Naive thymus-derived CD4-positive, alpha-beta T cell (primary cell): ENCODE measurements at places on chromosomes 16 and 17. TPM values are rescaled to one million over a fixed set of nuclear protein-coding genes. Genes with fewer than 3 reads are reported as not detected.

GRCh38 chr17:82355770-82356427 lies 3.1 kb upstream of the TEX19 start:
- H3K4me1 ChIP-seq, result no peaks in the 10 kb centered on the region
- no peaks in the 10 kb centered on the region for H3K36me3 ChIP-seq
- no peak overlapping the region for H3K27ac ChIP-seq
- H3K27me3 ChIP-seq, result no peaks in the 10 kb centered on the region
- DNase-seq, result no peak
- no peak overlapping the region for H3K4me3 ChIP-seq

DNA sequence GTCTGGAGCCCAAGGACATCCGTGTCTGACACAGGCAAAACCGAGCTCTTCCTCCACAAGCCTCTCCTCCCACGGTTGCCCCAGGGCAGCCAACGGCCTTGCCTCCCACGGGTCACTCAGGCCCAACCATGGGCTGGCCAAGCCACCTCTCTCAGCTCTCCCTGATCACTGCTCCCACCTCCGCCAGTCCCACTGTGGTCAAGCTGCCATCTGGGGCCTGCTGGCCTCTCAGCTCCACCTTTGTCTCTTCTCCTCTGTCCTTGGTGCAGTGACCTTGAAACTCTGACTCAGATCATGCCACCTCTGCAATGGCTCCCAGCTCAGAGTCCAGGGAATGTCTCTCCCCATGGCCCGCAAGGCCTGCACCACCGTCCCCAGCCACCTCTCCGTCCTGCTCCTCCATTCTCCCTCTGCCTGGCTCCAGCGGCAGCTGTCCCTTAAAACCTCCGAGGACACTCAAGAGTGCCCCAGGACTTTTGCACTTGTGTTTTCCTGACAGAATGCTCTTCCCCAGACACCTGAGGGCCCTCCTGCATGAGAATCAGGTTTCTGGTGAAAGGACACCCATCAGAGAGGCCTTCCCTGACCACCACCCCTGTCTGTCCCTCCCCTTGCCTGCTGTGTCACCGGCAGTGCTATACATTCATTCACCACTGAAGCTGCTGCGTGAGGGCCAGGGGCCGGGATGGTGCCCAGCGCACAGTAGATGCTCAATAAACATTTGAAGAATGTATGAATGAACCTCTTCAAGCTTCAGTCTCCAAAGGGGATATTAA lies 19.3 kb downstream of the PEMT start:
- H3K4me1 ChIP-seq, result no peaks in the 10 kb centered on the region
- no peak overlapping the region for H3K4me3 ChIP-seq
- peaks cover 2% of the 10 kb centered on the region for H3K36me3 ChIP-seq
- H3K27me3 ChIP-seq, result no peaks in the 10 kb centered on the region
- DNase-seq, result no peak

DNA sequence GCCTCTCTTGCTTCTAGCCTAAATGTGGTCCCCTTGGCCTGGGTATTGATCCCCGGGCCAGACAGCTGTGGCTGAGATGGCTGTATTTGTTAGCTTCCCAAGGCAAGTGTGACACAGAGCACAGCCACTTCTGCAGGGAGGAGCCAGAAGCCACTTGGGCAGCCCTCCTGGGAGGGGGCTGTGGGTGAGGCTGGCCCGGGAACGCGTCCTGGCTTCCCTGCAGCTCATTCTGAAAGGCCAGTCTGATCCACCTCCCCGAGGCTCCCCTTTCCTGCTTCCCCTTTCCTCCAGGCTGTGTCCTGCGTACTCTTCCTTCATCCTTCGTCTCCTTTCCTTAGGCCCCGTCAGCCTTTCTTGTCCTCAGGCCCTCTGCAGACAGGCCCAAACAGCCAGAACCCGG lies 8.0 kb downstream of the SERPINF2 start:
- H3K27me3 ChIP-seq, result no peaks in the 10 kb centered on the region
- H3K4me1 ChIP-seq, result no peaks in the 10 kb centered on the region
- no peak for DNase-seq
- H3K36me3 ChIP-seq, result no peaks in the 10 kb centered on the region
- no peak overlapping the region for H3K4me3 ChIP-seq

HBM gene
- polyA plus RNA-seq, result not detected

GRCh38 chr17:1624650-1625049 lies 4.0 kb downstream of the SLC43A2 start:
- no peaks in the 10 kb centered on the region for H3K36me3 ChIP-seq
- H3K27ac ChIP-seq, result no peak overlapping the region
- DNase-seq, result no peak
- H3K27me3 ChIP-seq, result no peaks in the 10 kb centered on the region
- H3K4me1 ChIP-seq, result peaks cover 3% of the 10 kb centered on the region

- no peak overlapping the region for H3K27ac ChIP-seq
- H3K27me3 ChIP-seq, result no peaks in the 10 kb centered on the region
- no peaks in the 10 kb centered on the region for H3K4me1 ChIP-seq
Measured at GRCh38 chr16:67731753-67732095, 12.6 kb upstream of the GFOD2 start.

DNA sequence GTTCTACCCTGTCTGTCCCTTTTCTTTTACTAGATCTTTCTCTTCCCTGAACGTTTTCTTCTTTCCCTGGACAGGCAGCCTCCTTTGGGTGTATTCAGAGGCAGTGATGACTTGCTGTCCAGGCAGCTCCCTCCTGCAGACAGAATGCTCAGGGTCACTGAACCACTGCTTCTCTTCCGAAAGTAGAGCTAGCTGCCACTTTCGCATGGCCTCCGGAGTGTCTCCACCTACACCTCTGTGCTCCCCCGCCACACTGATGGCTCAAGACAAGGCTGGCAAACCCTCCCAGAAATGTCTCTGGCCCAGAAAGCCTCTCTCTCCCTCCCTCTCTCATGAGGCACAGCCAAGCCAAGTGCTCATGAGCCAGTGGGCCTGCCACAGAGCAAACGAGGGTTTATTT lies 207.8 kb downstream of the CDRT15L2 start:
- H3K4me1 ChIP-seq, result no peaks in the 10 kb centered on the region
- H3K4me3 ChIP-seq, result no peak overlapping the region
- DNase-seq, result no peak
- H3K27me3 ChIP-seq, result no peaks in the 10 kb centered on the region
- no peaks in the 10 kb centered on the region for H3K36me3 ChIP-seq

DNA sequence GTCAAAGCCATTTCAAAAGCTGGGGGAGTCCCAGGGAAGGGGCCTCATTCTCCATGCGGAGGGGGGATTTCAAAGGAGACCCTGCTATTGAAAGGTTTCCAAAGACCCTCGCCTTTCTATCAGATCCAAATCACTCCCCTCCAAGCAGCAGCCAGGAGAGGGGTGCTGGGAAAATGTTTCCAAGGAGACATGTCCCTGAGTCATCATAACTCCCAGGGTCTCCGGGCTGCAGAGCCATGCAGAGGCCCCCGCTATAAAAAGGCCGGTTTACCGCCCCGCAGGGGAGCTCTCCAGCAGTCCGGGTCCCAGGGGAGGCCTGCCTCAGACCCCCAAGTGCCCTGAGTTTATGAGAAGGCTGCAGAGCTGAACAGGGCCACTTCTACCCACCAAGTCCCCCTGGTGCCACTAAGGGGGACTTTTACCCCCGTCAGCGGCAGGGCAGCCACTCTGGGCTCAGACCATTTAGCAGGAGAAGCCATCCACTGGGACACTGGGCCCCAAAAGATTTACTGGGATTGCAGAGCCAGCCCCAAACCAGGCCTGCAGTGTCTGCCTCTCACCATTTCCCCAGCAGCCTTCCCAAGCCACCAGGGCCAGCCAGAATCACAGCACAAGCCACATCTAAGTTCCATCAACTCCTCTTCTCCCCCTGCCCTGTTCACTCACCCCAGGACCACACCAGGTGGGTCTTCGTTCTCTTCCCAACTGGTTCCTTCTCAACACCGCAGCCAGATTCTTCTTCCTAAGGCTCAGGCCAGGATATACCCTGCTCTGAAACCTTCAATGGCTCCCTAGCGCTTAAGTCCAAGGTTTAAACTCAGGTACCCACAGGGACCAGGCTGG lies 234.4 kb downstream of the ZNF423 start:
- DNase-seq, result no peak
- H3K36me3 ChIP-seq, result no peaks in the 10 kb centered on the region
- H3K4me1 ChIP-seq, result no peaks in the 10 kb centered on the region

DNA sequence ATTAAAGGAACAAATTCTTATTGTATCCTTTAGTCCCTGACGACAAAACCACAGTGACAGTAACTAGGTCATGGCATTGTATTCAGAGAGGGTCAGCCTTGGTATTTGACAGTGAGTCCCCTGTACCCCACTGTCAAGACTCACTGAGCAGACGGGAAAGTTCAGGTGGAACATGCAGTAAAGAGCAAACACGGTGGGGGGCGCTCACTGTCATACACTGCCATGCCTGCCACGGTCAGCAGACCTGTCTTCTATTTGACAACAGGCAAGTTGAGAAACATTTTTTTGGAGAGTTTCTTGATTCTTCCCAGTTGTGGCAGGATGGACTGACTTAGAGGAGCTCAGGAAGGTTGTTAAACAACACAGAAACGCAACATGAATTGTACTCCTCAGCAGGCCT lies 681.6 kb downstream of the KCNJ18 start:
- no peak overlapping the region for H3K4me3 ChIP-seq
- H3K4me1 ChIP-seq, result no peaks in the 10 kb centered on the region
- DNase-seq, result no peak
- H3K36me3 ChIP-seq, result no peaks in the 10 kb centered on the region
- no peak overlapping the region for H3K27ac ChIP-seq

- no peak overlapping the region for H3K4me3 ChIP-seq
- H3K36me3 ChIP-seq, result no peaks in the 10 kb centered on the region
- no peak overlapping the region for H3K27ac ChIP-seq
- peaks cover 4% of the 10 kb centered on the region for H3K4me1 ChIP-seq
Measured at GRCh38 chr16:53775821-53776431, 72.0 kb downstream of the FTO start.

DNA sequence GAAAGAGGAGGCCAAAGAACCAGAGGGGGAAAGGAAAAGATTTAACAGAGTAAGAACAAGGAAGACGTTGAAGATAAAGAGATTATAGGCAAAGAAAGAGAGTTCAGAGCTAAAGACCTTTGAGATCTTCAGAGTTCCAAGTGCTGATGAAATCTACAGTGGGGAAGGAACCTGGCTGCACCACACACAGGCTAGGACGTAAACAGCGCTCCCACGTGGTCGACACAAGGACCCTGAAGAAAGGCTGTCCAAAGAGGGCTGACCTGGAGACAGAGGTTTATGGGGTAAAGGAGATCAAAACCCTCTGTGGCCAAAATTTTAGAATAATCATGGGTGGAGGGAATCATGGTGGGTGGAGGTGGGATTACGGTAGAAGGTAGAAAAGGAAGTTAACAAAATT lies 121.6 kb downstream of the PMP22 start:
- H3K27ac ChIP-seq, result no peak overlapping the region
- no peaks in the 10 kb centered on the region for H3K27me3 ChIP-seq
- H3K36me3 ChIP-seq, result no peaks in the 10 kb centered on the region
- no peak overlapping the region for H3K4me3 ChIP-seq
- no peak for DNase-seq

- H3K36me3 ChIP-seq, result no peaks in the 10 kb centered on the region
- H3K4me3 ChIP-seq, result no peak overlapping the region
- no peaks in the 10 kb centered on the region for H3K4me1 ChIP-seq
- H3K27ac ChIP-seq, result no peak overlapping the region
- no peak for DNase-seq
Measured at GRCh38 chr17:9968008-9968407, 62.9 kb upstream of the RCVRN start.

- H3K4me3 ChIP-seq, result no peak overlapping the region
- H3K27me3 ChIP-seq, result no peaks in the 10 kb centered on the region
- no peaks in the 10 kb centered on the region for H3K4me1 ChIP-seq
- H3K27ac ChIP-seq, result no peak overlapping the region
- DNase-seq, result no peak
Measured at GRCh38 chr16:15807603-15808009, 49.2 kb downstream of the MYH11 start.

DNA sequence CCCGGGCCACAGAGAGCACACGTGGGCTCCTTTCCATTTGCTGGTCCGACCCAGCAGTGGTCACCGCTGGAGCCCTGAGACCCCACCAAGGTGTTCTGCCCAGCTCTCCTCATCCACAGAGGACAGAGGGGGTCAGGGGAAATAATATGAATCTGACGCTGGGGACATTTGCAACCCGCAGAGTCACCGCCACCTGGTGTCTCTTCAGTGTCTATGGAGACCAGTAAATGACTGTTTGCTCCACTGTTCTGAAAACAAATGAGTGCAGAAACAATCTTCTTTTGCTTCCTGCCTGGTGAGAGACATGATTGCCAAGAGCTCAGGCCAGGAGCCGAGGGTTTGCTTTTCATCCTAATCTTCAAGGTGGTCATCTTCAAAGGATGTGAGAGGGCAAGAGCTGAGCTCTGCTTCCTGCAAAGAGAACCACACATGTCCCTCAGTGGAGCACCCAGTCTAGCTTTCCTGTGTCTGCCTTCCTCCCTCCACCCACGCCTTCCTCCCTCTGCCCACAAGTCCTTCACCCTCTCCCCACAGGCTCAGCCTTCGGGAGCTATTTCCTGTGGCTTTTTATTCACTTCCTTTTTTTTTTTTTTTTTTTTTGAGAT lies 14.7 kb upstream of the KLHDC4 start:
- H3K4me1 ChIP-seq, result peaks cover 33% of the 10 kb centered on the region
- no peaks in the 10 kb centered on the region for H3K36me3 ChIP-seq
- peak; percentile 25 for DNase-seq
- peak overlapping the region; percentile 39 for H3K27ac ChIP-seq

STH gene
- polyA plus RNA-seq, result not detected

MPV17L gene
- not detected for polyA plus RNA-seq

DNA sequence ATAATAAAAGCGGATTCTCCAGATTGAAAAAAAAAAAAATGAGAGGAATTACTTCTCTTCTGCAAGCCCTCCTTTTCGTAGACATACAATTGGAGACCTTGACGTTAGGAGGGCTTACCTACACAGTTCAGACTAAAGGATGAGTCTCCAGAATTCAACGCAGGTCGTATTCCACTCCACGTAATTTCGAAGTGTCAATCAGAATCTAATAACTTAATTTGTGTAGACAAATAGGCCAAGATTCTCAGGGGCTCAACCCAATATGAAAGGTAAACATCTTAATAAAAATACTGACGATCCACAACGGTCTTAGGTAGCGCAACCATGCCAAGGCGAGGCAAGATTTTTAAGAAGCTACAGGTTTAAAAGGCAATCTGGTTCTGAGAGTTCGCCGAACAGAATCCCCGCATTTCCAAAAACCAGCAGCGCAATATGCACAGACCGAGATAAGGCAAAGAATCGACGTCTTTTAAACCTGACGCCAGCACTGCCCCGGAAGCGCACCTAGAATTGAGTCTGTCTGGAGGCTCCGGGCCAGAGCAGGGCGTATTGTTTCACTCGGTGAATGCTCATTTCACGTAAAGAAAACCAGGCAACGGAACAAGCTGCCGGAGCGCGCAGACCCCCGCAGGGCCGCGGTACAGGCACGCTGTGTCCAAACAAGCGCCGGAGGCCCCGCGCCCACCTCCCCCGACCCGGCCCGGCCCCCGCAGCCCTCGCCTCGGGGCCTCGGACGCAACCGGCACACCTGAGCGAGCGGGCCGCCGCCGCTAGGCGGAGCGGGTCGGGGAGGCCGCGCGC lies 623 bp downstream of the MBTPS1 start:
- peaks cover 18% of the 10 kb centered on the region for H3K4me1 ChIP-seq
